Neural crest cell (in vitro differentiated cells): ENCODE measurements at places on chromosomes 6 and 20.

DNA sequence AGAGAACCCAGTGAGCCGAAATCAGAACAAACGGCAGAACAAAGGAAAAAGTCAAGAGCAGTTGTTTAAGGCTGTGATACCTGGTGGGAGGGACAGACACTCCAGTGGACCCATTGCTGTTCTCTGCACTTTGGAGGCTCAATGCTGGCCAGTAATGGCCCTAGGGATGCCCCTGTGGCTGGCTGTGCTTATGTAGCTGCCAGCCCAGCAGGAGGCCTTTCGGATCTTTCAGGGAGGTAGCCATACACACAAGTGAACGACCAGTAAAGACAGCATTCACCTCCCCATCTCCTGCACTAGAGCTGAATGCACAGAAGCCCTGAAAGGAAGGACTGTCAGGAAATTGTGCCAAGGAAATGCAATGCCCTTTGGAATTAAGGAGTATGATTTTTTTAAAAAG, 34.3 kb downstream of the GPLD1 start:
- DNase-seq, result no peak

GRCh38 chr6:30678964-30679726, 6.3 kb upstream of the DHX16 start:
- peak; percentile 94 for DNase-seq

DNA sequence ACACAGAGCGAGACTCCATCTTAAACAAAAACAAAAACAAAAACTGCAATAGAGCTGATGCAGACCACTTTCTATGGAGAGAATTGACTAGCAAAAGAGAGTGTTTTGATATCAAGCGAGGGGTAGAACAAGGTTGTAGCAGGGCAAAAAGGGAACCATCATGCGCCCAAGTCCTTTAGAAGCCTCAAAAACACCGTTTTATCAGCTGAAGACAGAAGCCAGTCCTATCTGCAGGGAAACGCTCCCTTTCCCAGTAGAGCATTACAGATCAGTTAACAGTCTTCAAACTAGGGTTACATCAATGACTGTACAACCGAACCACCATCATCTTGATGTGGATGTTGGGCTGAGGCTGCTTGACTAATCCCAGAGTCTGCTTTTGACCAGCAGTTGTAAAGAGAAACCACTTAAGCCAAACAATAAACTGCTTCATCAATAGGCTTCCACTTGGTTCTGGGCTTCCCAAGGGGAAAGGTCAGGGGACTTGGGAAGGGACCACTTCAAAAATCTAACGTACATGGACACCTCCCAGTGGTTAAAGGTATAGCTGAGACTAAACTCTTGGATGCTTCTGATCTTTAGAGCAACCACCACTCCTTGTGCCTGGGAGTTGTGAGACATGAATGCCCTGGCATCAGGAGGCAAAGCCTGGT, 59.6 kb upstream of the SPDEF start:
- no peak for DNase-seq

DNA sequence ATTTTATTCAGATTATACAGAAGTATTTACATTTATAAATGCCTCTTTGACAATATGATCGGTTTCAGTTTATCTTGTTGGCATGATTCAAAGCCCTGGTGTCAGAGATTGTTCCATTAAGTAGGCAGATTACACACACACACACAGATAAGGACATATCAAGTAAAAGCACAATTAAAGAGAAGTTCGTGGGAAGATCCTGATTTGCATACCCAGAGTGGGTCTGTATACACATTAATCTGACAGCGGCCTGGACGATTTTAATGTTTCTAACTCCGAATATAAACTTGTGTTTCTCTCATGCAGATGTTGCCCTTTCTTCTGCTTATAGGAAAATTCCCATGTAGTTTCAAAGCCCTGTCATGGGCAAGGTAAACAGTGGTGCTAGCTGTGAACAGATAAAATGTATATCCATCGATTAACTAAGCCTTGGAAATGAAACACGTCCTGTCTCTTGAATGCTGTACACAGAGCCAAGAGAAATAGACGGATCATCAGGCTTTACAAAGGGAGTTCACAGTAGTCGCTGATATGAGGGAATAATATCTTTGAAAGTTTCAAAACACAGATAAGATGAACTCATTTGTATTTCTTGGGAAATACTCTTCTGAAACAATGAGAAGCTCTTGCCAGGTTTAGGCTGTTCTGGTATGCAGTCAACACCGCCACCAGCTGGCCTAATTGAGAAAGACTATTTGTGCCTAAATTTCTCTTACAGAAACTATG, 108.2 kb upstream of the GMDS start:
- peak; percentile 54 for DNase-seq

DNA sequence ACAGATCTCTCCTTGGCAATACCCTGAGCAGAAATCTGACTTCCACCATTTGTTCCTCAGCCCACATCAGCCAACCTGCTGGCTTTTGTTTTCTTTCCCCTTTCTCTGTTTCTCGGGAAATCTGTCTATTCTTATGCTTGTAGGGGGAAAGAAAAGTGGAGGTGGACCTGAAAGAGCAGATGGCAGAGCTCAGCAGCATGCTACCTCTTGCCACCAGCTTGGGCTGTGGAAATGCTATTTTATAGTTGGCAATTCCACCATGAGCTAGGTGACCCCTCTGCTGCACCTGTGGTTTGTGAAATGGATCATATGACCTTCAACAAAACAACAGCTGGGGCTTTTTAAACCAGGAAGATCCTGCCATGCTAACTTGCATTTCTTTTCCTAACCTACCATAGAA, 6.8 kb upstream of the SPATS1 start:
- no peak for DNase-seq

DNA sequence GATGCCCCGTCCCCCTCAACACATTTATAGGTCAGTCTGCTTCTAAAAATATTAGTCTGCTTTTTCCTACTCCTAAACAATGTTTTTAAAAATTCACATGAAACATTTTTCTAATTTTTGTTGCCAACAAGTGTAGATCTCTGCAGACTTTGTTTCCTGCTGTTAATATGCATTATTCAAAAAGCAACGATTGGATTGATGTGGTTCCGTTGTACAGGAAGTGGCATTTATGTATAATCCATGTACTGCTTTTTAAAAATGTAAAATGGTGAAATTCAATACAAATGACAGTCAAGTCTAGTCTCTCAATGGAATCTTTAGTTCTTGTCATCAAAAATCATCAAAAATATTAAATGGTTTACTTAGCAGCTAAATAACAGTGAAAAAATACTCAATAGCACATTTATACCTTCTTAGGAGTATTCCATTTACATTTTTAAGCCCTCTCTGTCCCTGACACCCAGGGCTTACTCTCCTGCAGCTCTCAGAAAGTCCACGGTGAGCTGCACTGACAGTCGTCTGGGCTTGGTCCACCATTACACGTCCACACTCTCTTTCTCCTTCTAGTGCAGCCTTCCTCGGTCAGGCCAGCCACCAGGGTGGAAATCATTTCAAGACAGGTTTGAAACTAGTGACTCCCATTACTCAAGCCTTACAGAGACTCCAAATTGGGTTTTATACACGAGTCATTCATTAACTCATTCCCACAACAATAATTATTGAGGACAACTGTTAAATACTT, 211.5 kb downstream of the TMEM200A start:
- no peak for DNase-seq

DNA sequence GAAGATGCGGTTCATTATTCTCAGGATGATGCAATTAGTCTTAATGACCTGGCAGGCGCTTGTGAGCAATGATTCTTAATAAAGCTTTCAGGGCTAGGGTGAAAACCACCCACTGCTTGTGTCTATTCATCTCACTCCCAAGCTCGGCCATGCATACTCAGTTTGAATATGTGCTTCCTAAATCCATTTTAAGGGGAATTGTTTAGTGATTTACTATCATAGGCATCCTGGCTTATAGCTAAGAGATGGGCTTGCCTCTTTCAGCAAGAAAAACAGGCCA, 141.1 kb upstream of the SLC24A3 start:
- no peak for DNase-seq

- DNase-seq, result no peak
Observed at GRCh38 chr6:118709859-118710350, 58.5 kb upstream of the CEP85L start.

DNA sequence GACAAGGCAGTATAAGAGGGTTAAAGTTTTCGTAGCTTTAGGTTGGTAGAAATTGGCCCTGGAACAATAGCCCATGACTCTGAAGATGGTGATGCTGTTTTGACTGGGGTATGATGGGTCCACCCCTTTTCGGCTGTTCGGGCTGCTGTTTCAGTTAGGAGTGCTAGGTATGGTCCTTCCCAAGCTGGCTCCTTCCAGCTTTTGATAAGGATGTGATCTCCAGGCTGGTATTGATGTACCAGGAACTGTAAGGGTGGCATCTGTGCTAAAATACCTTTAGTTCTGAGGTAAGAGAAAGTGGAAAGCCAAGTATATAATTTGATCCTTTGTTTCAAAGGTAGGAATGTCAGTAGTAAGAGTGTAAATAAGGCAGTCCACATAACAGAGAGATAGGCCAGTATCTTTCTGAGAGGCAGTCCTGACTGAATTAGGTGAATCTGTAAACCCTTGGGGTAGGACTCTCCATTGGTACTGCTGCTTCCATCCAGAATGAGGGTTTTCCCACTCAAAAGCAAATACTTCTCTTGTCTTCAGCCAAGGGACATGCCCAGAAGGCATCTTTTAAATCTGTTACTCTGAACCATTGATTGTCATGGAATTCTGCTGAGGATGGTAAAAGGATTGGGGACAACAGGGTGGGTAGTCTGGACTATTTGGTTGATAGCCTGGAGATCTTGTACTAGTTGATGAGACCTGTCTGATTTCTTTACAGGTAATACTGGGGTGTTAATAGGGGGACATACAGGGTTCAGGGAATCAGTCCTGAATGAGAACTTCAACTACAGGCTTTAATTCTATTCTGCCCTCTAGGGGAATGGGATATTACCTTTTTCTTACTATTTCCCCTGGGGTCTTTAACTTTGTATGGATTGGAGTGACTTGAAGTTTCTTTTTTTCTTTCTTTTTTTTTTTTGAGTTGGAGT, 6.1 kb upstream of the ZNFX1 start:
- no peak for DNase-seq

GRCh38 chr20:25148181-25148981, 47.1 kb upstream of the ENTPD6 start:
- DNase-seq, result no peak

- DNase-seq, result no peak
Observed at GRCh38 chr6:81465859-81466258, 286.6 kb downstream of the TENT5A start.

DNA sequence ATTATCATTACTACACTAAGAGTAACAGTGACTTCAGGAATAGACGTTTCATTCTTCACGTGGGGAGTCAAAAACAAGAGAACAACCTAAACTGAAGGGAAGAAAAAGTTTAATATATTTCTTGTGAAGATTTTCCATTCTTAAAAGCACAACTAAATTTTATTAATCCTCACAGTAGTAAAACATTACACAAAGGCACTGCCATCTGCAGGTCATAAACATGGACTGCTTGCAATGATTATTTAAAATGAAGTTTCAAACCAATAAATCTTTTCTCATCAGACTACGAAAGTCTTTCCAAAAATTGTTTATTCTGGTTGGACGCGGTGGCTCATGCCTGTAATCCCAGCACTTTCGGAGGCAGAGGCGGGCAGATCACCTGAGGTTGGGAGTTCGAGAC, 2.6 kb downstream of the NCOA5 start:
- DNase-seq, result no peak

DNA sequence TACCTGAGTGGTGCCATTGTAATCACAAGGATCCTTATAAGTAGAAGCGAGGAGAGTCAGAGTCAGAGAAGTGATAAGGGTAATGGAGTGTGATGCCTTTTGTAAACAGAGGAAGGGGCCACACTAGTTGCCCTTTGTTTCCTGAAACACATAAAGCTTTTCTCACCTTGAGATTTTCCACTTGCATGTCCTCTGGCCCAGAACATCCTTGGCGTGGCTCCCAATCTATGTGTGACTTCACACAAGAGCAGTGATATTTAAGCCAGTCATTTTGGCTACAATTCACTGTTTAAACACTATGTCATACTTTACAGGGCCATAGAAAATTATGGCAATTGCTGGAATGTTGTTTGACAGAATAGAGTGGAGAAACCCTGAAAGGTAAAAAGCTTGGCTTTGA, 121.2 kb upstream of the BTN3A2 start:
- DNase-seq, result no peak

DNA sequence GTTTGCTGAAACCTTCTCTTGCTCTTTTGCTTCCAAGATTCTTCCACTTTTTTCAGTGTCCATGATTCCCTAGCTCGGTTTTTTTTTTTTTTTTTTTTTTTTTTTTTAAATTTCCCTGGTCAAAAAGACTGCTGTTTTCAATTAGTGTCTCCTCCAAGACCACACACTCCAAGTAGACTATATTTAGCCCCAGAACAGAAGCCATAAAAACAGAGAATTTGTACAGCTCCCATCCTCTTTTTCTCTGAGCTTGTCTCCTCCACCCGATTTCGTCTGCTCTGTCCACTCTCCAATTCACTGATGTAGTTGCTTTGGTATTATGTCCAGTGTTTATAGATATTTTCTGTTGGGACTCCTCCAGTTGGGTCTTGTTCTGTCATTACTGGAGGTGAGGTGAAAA, 37.6 kb downstream of the RSPH3 start:
- no peak for DNase-seq

- DNase-seq, result no peak
Observed at GRCh38 chr6:156582509-156582992, 194.6 kb upstream of the ARID1B start.

- no peak for DNase-seq
Observed at GRCh38 chr6:125294036-125294435, 7.7 kb downstream of the HDDC2 start.

GRCh38 chr6:136464148-136464547, 86.1 kb downstream of the MAP7 start:
- DNase-seq, result no peak

DNA sequence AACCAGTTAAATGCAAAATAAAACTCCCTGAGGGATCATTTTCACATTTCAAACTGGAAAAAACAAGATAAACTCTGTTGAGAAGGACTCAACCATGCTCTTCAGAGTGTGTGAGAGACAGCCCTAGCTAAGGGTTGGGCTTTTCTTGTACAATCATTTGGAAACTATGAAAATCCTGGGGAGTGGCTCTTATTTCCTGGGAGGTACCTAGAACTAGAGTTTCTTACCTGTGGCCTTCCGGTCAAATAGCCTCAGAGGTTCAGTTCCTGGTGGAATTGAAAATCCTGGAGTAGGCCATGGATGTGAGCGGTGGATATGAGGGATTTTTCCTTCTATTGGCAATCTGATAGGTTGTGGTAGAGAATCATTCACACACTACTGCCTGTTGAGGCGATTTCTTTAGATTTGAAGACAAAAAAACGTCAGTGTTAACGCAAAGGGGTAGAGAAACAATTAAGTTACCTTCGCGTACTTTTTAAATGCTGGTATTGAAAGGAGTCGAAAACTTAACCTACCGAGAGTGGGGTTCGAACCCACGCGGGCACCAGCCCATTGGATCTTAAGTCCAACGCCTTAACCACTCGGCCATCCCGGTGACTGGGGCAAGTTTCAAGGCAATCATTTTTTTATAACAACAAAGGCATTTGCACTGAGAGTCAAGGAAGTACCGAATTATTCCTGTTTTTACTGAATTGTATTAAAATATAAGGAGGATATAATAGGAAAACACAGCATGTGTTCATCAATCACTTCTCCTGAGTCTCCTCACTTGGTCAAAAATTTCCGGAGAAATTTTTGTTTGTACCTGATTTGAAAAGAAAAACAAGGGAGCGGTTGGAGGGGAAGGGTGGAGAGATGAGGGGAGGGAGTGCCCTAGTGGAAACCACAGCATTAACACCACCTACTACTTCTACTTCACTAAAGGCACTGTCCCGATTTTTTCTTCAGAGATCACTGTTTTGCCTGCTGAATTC, 191.3 kb downstream of the OR2B2 start:
- DNase-seq, result no peak

GRCh38 chr6:73898599-73898998, 202.6 kb downstream of the CD109 start:
- DNase-seq, result no peak

GRCh38 chr6:71396410-71396801, 107.8 kb downstream of the OGFRL1 start:
- no peak for DNase-seq
